ENCODE measurements at places on chromosomes 6 and 20.

DNA sequence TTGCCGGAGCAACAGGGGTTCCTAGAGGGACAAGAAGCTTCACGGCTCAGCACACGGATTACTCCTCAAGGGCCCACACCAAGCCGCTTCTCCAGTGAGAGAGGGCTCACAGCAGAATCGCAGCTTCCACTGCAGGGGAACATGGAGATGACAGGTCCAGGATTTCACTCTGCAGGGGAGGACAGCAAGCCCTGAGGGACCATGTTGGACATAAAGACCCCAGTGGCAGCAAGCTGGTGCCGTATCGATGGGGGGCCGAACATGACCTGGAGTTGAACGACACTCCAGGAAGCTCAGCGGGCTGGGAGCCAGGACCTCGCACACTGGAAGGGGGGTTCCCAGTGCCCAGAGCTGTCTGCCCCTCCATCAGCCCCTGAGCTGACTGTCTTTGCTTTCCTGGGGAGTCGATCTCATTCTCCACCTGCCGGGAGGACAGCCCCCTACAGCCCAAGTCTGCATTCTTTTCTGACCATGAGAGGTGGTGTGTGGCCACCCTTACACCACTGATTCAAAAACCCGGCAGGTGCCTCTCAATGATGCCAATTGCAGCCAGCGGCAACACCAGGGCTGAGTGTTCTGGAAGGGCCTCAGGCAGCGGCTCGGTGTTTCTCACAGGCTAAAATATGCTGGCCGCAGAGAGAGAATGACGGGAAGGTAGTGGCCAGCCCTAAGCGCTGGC is 194.5 kb upstream of the CDH4 start:
- DNase-seq = no peak

DNA sequence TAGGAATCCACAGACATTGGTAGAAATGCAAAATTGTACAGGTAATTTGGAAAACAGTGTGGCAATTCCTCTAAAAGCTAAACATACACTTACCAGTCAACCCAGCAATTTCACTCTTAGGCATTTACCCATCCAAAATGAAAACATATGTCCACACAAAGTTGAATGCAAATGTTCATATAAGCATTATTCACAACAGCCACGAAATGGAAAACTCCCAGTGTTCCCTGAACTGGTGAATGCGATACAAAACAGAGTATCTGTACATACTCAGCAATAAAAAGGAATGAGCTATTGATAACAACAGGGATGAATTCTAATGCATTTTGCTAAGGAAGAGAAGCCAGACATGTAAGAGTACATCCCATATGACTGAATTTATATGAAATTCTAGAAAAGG is 32.4 kb upstream of the RAB22A start:
- DNase-seq = no peak

GRCh38 chr20:47614703-47615309 is 113.1 kb downstream of the NCOA3 start:
- no peak for DNase-seq

DNA sequence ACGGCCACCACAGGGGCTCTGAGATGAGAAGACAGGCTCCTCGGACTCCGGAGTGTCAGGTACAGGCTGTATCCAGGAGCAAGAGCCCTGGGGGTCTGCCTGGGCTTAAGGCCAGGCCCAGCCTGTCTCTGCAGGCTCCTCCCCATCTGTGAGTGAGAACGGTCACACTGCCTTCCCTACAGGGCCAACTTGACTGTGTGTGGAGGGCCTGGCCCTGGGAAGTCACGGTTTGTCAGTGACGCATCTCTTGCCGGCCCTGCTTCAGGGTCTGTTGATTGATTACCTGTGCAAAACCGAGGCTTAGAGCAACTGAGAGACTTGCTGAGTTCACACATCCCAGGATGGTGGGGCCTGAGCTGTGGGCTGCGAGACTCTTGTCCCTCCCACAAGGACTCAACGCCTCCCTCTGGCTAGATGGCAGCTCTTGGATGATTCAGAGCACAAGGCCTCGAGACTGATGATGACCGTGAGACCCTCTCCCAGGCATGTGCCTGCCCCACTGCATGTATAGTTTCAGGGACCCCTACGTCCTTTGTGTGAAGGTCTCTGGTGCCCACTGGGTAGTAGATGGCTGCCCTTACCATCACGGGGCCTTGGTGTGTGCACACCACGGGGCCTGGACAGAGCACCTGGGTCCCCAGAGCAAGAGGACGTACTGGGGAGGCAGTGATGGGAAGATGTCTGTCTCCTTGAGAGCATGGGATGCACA is 5.9 kb downstream of the RBM38 start:
- no peak for DNase-seq

- DNase-seq = no peak
Measured at GRCh38 chr20:22425344-22426295, 158.8 kb downstream of the FOXA2 start.

DNA sequence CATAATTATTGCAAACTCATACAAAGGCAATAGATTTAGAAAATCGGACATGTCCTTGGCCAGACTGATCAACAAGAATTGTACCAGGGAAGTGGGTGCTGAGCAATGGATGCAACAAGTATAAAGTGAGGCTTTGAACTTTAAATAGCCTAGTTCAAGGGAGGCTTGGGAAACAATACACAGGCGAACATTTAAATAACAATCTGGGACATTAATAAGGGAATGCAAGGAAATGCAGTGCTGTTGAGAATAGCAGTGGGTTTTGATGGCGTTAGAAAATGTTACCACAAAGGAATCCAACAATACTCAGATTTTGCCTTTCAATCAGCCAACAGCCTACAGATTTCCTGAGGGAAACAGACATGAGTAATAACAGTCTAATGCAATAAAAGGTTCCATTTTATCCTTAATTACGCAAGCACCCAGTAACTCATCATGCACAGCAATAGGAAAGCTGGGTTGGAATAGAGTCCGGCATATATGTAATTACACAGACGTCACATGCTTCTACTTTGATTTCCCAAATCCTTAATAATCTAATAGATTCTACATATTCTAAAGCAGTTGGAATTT is 134.6 kb downstream of the PHACTR1 start:
- no peak for DNase-seq

- no peak for DNase-seq
Measured at GRCh38 chr20:47343007-47343472, 13.5 kb downstream of the ZMYND8 start.

GRCh38 chr6:42347456-42347855 is 104.3 kb downstream of the TRERF1 start:
- DNase-seq = no peak

DNA sequence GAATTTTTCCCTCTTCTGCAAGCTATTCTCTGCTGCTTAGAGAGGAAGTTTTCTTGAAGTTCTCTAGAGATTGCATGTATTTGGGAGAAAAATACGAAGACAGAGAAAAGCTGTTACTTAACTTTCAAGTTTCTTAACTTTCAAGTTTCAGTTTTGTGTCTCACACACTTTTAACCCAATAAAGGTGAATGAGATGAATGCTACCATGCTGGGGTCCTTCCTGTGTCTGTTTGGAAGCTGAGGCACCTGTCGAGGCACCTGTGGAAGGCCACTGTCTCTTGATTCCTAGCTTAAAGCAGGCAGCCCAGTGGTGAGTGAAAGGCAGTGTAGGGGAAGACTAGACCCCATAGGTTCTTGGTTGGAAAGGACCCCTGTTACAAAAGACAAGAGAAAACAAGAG is 372.8 kb upstream of the JARID2 start:
- DNase-seq = no peak

DNA sequence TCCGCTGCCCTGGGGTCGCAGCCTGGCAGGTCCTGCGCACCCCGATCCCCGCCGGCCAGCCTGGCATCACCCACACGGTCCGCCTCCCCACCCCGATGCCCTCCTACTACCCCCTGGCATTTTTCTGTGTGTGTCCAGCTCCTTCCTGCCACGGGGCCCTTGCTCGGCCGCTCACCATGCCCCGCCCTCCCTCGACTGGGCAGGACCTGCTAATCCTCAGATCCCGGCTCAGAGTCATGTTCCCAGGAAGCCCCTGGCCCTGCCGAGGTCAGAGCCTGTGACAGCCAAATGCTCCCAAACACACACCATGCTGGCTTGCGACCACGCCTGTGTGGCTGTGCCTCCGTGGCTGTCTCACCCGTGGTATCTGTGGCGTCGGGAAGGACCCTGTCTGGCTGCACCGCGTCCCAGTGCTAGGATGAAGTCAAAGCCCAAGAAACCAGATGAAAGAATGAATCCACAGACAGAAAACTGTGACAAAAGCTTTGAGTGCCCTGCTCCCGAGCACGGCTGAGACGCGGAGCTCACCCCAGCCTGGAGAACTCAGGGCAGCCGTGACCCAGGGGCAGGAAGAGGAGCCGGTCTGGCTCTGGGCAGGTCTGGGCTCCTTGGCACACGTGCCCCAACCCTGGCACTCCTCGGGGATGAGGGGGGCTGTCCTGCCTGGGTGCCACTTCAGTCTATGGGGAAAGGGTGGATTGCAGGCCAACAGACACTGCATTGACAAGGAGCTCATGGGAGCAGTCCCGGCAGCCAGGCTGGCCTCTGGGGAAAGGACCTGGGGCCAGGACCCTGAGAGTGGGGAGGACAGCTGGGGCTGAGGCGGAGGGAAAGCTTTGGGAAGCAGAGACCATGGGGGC is 20.8 kb upstream of the SLCO4A1 start:
- no peak for DNase-seq

GRCh38 chr20:35015863-35016193 is 60.2 kb downstream of the MYH7B start:
- DNase-seq = no peak

- DNase-seq = no peak
Measured at GRCh38 chr20:52434041-52434425, 242.5 kb upstream of the ZFP64 start.

DNA sequence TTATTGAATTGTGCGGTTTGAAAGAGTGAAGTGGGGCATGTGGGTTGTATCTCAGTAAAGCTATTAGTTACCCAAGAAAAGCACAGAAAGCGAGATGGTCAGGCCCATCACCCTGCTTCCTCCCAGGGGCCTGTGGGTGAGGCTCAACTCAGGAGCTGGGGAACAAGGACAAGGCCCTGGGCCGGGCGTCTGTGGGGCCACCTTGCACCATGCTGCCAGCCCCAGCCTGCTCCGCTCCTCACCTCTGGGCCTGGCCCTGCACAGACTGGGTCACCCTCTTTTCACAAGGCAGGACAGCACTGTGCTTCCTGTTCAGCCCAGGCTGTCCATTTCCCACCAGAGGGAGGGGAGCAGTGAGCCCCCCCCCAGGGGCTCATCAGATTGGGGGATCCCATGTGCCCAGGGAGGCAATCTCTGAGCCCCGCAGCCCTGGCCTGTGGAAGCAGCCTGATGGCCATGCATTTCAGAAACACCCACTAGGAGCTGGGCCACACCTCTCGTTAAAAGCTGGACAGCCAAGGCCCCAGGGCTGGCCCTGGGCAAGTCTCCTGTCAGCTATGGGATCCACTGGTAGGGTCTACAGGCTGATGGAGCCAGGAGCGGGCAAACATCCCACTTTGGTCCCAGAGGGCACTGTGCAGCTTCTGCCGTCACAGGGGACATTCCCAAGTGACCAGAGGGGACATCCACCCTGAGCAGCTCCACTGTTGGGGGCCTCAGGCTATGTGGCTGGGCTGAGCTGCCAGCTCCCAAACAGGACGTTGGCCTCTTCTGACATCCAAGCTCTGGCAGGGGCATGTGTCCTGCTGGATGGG is 55.9 kb downstream of the YTHDF1 start:
- DNase-seq = no peak

DNA sequence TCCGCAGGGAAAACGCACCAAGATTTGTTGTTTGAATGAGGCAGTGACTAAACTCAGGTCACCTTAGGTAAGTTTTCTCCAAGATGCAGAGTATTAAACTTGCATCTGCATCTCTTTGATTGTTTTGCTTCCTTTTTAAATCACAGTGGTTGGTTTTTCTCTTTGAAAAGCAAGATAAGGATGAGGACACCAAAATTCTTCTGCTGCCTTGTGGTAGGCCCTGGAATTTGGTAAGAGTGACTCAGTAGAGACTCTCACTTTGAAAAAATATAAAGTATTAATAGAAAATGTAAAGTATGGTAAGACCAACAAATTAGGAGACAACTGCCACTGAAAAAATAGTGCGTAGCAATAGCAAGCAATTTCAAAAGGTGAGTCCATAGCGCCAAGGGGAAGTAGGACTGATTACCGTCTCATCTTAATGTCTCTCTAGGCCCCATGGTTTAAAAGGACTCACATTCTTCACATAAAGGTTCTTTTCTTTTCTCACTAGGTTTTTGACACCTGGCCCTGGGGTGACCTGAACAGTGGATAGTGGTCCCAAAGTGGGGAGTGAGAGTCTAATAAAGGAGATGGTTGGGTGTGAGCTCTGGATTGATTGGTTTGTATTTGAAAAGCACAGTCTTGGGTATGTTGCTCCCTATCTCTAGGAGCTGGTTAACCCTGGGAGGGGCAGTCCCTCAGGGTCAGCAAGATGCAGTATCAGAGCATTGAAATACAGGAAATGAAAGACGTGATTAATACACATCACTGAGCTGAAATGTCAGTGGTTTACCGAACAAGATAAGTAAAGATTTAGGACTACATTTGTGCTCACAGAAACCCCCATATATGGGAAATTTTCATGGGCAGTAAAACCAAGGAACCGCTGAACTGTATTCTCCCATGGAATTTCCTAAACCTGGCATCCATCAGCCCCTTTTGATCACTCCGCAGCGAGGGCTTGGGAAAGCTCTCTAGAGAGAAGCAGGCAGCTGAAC is 221.2 kb downstream of the SLC24A3 start:
- DNase-seq = no peak

DNA sequence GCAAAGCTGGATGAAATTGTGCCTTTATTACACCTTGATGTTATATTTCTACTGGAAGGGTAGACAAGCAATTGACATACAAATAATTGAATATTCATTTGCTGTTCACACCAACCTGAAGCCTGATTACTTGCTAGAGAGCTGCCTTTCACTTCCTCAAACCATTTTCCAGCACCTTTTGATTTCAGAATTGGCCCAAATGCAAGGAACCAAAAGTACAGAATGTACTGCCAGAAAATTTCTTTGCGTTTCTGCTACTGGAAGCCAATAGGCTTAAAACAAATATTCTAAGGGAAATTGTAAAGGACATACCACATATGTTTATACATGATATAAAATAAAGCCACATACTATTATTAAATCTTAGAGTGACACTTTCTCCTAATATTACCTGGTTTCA is 94.5 kb downstream of the RFPL4B start:
- DNase-seq = no peak

DNA sequence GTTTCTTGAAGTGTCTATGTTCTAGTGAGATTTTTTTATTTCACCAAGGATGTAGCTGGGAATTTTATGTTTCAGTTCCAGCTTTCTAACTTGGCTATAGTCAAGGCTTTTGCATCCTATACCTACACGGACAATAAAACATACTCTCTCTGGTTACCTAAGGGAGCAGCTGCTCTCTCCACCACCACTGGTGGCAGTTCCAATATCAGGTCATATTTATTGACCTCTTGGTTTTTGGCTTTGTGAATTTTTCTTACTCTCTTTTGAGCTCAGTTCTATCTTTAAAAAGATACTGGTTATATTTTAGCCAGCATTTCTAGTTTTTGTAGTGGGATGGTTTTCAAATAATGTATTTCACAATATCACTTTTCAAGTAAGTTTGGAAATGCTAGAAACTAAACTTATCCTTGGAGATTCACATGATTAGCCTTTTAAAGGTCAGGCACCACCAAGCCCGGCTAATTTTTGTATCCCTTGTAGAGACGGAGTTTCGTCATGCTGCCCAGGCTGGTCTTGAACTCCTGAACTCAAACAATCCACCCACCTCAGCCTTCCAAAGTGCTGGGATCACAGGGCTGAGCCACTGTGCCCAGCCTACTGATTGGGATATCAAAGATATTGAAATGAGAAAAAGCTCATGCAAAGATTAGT is 34.7 kb upstream of the HAO1 start:
- no peak for DNase-seq

GRCh38 chr20:46406986-46407670 is 713 bp upstream of the ELMO2 start:
- no peak for DNase-seq

All from NCI-H2081 treated with DMSO at 0.1 percent for 48 hours (cell line).